ENCODE measurements at places on chromosomes 6 and 20.

DNA sequence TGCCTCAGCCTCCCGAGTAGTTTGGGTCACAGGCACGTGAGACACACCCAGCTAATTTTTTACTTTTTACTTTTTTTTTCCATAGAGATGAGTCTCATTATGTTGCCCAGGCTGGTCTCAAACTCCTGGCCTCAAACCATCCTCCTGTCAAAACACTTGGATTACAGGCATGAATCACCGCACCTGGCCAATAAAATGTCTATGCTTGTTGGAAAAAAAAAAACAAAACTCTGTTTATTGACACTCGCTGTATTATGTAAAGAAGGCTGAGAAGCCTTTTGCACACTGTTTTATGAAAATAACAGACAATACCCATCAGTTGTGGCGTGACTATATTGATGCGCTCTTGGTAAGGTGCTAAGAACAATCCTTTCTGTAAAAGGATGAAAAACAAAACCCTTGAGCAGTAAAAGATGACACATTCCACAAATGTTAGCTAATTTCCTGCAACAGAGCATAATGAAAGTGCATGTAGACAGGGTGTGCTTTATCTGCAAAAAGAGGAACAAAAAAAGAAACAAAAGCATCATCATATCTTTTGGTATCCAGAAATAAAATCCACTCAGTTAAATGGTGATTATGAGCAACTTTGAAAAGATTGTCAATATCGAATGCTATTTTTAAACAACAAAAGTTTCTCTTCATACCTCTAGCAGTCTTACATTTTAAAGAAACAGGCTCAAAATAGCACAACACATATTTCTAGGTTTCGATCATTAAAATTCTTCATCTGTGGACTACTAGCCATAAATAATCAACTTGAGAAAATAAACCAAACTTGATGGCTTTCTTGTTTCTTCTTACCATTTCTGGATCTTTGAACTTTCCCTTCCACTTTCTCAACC is 108.3 kb upstream of the PHACTR1 start:
- ATAC-seq: peak; percentile 74

DNA sequence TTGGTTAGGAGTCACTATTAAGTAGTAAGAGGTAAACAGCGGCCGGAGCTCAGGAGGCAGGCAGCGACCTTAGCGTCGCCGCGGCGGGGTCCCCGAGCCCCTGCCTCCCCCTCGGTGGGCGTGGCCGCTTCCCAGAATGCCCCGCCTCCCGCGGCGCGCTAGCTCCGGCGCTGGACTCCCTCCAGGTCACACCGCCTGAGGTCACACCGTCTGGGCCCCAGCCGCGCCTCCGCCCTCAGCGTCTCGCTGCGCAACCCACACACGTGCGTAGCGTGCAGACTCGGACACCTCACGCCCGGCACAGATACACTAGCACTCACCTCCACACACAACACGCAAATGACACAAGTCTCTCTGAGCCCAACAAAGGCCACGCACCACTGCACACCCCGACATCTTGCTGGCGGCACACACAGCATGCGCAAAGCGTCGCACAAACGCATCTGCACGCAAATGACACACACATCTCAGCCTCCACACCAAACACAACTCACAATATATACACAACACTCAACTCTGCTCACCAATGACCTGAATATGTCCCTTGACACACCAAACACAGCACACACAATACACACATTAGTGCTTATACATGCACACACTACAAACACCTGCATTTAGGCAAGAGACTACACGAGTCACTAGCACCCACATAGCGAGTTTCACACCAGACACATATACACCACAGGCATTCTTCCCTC is 17.6 kb upstream of the CDKN1A start:
- no peak for ATAC-seq

DNA sequence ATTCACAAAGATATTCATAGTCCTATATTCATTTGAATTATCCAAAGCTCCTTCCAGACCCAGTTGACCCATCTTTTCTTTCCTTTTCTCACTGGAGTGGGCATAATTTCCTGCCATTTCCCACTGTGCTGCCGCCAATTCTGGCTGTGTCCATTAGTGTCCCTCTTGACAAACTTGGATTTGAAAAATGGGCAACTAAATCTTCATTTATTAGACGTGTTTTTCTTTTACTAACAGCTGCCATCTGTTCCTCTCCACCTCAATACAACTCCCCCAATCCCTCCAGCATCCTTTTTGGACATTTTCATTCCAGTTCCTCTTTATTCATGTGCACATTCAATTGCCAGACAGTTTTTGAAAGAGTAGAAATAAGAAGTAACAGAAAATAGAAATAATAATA is 90.5 kb downstream of the PCSK2 start:
- no peak for ATAC-seq

DNA sequence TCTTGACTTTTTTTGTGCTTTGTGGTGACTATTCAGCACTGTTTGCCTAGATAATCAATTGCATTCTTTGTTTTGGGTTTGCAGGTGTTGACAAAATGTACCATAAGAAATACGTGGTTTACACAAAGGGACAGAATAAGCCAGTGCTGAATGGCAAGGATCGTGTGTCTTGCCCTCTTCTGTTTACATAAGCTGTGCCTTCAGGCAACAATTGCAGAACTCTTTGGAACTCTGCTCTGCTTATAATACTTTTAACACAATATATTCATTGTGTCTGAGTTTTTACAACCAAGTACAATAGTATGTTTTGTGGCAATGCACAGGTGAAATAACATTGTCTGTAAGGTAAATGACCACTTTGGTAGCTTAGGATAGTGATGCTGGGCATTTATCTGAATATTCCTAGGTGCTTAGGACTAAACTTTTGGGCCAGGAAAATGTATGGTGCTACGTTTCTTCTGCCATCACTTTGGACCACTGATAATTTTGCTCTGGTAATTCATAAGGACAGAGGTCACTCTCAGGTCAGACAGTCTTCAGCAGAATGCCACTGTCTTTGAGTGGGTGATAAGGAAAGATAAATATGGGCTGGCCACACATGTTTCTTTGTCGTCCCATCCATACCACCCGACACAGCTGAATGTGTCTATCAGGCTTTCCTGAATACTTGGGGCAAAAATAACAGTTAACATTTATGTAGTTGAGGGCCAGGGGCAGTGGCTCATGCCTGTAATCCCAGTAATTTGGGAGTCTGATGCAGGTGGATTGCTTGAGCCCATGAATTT is 344.6 kb upstream of the IMPG1 start:
- no peak for ATAC-seq

DNA sequence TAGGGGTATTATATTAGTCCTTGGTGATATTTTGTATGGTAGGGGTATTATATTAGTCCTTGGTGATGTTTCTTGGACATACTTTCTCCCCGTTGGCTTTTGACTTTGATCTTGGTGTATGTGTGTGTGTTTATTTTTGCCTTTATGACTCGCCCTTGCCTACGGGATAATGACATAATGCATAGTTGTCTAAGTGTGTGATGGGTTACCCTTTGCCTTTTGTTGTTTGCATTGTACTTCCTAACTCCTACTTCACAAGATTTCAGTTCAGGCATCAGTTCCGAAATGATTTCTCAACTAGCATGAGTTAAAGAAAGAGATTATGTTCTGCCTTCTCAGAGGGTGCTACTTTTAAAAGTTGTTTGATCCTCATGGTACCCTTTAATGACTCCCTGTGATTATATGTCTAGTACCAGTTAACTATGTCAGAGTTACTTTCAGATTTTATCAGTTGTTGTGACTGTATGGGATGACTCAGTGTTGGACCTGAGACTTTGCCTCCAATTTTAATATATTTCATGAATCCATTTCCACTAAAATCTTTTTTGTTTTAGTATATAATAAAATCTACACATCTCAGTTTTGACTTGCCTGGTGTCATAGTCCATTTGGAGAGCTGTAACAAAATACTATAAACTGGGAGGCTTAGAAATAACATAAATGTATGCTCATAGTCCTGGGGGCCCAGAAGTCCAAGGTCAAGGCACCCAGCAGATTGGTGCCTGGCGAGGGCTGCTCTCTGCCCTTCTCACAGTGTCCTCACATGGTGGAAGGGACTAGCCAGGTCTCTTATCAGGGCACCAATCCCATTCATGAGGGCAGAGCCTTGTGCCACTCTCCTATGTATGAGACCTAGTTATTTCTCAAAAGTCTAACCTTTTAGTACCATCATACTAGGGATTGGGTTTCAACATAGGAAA is 34.1 kb downstream of the CDYL start:
- no peak for ATAC-seq

- ATAC-seq: no peak
Measured at GRCh38 chr20:57707320-57707719, 2.5 kb downstream of the PMEPA1 start.

Measured in stimulated activated memory B cell treated with anti-CD40 and anti-IgM and Interleukin-4, amounts not matched to agents 10 μg/mL and 1 μg/mL and 100 μg/mL, for 72 hours (primary cell).